ENCODE measurements at places on chromosomes 4 and X. TPM values are rescaled to one million over a fixed set of nuclear protein-coding genes. Genes with fewer than 3 reads are reported as not detected.

Gene FABP2
- total RNA-seq = not detected

DNA sequence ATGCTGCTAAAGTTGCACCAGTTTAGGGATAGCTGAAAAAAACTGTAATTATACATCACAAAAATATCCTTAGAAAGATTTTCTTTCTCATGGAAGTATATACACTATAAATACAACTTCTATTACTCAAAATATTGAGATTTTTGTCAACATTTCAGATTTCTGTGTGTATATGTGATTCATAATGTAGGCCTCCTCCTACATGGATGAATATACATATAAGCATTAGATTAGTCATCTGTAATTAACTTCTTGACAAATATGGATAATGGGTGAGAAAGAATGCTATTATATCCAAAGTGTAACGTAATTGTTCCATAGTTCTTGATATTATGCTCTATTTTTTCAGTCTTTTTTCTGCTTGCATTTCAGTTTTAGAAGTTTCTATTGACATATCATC lies 124.9 kb downstream of the CBLL2 start:
- no peak for DNase-seq

Gene PTTG2
- 1.00 TPM for total RNA-seq

Gene OCIAD2
- total RNA-seq = 19.9 TPM

- no peak for DNase-seq
Measured at GRCh38 chr4:114603497-114603896, 4.9 kb downstream of the UGT8 start.

GRCh38 chrX:44344687-44345086 lies 1.2 kb upstream of the EFHC2 start:
- DNase-seq = no peak

GRCh38 chr4:82017680-82018079 lies 356.1 kb downstream of the HNRNPD start:
- no peak for DNase-seq

Gene SHISA3
- 0.18 TPM for total RNA-seq

DNA sequence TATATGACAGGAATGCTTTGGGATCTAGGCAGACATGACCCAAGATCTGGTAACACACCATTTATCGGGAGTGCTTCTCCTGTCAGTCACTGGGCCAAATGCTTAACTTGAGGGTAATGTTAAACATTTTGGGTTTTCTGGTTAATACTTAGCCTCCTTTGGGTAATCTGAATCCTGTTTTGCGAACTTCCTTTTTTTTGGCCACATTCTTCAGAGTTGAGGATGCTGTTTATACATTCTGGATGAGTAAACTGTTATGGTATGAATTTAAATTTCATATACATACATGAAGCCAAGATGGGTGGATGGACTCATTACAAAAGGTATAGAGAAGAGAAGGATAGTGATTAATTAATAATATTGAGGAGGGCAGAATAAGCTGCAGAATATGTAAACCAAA lies 36.1 kb downstream of the MID1IP1 start:
- no peak for DNase-seq

GRCh38 chr4:88457307-88458103 lies 586 bp downstream of the HERC5 start:
- DNase-seq = peak; percentile 1

Gene KDR
- 17.7 TPM for total RNA-seq

GRCh38 chrX:40166582-40166981 lies 68.8 kb upstream of the BCOR start:
- no peak for DNase-seq

DNA sequence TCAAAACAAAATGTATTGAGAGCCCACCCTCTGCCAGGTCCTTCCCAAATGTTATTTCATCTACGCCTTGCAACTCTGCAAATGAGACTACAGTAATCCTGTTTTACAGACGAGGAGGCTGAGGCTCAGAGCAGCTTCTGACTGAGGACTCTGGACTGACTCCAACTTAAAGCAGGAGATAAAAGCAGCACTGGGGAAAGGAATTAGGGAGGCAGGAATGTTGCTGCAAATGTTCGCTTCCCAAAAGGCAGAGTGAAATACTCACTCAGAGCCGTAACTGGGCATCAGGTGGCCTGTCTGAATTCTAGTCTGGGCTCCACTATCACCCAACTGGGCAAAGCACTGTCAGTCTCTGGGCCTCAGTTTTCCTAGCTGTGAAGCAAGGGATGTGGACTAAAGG lies 94.7 kb upstream of the SRD5A3 start:
- DNase-seq = no peak

DNA sequence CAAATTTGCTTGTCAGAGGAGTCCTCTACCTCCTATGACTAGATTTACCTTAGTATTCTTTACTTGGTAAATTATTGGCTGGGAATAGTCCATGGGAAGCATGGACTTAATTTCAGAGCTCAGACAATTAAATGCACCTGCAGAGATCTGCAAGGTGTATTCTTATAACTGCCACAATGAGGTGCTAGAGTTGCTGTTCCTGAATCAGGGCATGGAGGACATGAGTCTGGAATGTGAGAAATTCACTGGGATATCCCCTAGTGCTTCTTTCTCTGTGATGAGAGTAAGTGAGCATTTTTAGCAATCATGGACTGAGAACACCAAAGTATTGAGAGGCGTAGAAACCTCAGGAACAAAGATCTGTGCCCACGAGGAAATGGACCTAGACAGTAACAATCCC lies 32.9 kb upstream of the GRID2 start:
- no peak for DNase-seq

Gene PPP3CA
- 98.0 TPM for total RNA-seq

DNA sequence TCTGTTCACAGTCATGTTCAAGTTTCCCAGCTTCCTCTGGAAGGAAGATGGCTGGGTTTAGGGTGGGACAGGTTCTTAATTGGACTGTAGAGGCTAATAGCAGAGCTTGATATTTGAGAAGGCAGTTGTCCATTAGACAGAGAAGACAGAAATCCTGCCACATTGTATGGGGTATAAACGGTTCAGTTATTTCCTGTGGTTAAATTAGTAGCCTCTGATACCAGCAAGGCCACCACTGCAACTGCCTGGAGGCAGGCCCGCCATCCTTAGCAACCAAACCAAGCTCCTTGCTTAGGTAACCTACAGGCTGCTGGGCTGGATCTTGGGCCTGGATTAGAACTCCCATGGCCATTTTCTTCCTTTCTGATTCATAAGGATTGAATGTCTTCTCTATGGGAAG lies 1367.0 kb downstream of the PCDH7 start:
- no peak for DNase-seq

- no peak for DNase-seq
Measured at GRCh38 chr4:25050370-25051078, 19.8 kb upstream of the LGI2 start.

DNA sequence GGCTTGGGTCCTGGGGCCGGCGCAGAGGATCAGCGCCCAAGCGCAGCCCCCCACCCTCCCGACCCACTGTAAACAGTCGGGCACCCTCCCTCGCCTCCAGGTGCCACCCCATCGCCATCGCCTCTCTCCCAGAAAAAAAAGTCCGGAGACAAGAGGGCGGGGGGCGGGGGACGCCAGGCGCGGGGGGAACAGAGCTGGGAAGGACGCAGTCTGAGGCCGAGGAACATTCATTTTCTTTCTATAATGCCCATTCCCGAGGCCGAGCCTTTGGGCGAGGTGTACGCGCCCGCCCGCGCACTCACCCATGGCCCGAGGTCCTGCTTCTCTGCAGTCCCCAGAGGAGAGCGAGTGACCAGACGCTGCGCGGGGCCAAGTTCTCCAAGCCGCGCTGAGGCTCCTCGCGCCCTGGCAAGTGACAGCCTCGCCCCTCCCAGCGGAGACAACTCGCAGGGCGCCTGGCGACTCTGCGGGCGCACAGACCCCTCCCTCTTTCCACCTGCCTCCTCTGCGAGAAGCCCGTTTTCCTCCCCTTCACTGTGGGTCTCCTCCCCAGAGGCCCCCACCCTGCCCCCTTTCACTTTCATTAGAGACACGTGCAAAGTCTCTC lies 63.5 kb upstream of the WDR17 start:
- DNase-seq = peak; percentile 17

DNA sequence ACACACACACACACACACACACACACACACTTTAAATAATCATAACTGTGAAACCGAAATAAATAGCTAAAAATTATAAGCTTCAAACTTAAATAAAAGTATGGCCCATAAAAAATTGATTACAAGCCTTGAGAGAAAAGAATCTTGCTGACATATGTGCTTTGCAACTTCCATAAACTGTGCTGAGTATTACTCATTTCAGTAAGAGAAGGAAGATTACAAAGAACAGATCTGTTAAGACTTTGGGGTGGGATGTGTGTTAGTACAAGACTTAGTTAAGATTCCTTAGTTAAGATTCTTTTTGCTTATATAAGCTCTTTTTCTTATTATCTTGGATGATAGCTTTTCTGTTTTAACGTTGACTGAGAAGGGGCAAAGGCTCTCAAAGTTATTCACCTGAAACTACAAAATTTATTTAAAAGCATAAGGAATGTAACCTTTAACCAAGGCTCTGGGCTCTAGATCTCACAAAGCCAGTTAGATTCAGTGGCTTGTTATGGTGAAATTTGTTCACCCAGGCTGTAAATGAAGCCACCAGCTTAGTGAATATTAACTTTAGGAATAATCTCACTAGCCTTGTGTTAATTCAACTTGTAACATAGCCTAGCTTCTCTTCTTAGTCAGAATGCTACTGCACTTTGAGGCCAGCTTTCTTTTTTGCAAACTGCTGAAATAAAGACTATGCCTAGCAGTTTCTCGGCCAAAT lies 58.2 kb downstream of the ARSJ start:
- no peak for DNase-seq

Gene APLN
- 2.0 TPM for total RNA-seq

All from cerebellum (tissue), 4 donors.